ENCODE measurements at places on chromosomes 6 and 20.
A peak's percentile ranks its signal among the peaks of the same experiment; 100 is the strongest.

GRCh38 chr20:57548177-57549058 is 12.5 kb upstream of the PCK1 start:
- DNase-seq: no peak

DNA sequence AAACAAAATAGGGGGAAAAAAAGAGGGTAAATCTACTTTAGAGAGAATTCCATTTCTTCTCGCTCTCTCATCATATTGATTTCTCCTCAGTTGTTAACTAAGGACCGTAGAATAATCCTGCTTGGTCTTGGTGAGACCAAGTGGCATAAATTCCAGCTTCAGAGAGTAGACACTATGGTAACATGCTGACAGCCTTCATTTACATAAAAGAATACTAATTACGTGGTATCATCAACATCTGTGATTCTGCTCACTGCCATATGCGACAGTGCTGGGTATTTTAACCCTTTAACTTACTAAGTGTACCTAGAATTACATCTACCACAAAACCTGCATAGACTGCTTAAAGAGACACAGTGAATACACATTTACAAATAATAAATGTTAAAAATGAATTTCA is 27.1 kb downstream of the TOMM6 start:
- no peak for DNase-seq

- no peak for DNase-seq
Measured at GRCh38 chr6:55560290-55560885, 18.6 kb downstream of the HMGCLL1 start.

DNA sequence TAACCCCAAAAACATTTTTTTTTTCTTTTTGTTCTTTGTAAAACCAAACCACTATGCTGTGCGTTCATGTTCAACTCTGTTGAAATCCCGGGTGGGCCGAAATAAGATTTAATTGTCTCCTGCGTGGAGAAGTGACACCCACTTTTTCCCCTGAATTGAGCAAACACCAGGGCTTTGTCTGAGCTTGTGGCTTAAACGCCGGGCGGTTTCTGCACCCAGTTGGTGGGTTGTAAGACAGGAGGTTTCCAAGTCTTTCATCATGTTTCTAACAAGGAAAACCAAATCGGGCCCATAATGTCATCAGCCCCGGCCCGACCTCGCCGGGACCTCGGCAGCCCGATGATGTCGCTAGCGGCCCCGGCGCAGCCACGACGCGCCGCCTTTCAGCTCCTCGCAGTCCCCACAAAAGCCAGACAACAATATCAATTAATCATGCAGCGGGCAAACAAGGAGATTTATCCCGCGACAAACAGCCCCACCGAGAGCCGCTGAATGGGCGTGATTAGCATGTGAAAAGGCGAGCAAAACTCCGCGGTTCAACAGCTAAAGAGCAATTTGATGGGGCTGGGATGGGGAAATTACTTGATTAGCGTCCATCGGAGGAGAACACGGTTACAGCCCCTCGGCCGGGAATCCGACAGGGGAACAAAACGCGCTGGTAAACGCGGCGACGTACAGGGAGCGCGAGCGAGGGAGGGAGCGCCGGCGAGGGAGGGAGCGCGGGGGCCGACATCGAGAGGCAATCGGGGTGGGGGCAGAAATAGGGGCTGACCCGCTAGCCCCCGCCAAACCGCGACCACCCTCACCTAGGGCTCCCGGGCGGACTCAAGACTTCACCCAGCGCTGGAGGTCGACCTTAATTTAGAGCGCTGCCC is 5.3 kb downstream of the LINC00237 start:
- DNase-seq: no peak

GRCh38 chr20:61753316-61753942 is 312.3 kb downstream of the TAF4 start:
- DNase-seq: peak; percentile 40

- no peak for DNase-seq
Measured at GRCh38 chr20:32572271-32572968, 12.7 kb downstream of the NOL4L start.

GRCh38 chr20:4961746-4962145 is 39.6 kb downstream of the SLC23A2 start:
- DNase-seq: no peak

- DNase-seq: no peak
Measured at GRCh38 chr6:167000759-167001158, 1.6 kb downstream of the CEP43 start.

DNA sequence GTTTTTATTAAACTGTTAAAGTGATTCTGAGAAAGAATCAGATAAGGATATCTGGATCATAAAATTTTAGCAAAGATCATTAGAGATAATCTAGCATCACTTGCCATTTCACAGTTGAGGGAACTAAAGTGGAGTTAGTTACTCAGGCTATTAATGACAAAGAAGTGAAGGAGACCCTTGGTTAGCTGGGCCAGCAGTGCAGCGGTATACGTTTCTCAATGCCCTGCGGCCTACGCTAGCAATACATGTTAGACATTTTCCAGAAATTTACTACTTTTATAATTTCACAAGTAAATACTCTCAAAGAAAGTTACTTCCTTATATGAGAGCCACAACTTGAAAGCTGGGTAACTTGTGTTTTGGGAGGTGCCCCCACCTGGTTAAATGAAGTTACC is 28.5 kb downstream of the NEDD9 start:
- DNase-seq: no peak

GRCh38 chr6:165893431-165893830 is 230.4 kb upstream of the PDE10A start:
- DNase-seq: no peak

GRCh38 chr6:100344761-100345160 is 120.0 kb downstream of the SIM1 start:
- DNase-seq: no peak

DNA sequence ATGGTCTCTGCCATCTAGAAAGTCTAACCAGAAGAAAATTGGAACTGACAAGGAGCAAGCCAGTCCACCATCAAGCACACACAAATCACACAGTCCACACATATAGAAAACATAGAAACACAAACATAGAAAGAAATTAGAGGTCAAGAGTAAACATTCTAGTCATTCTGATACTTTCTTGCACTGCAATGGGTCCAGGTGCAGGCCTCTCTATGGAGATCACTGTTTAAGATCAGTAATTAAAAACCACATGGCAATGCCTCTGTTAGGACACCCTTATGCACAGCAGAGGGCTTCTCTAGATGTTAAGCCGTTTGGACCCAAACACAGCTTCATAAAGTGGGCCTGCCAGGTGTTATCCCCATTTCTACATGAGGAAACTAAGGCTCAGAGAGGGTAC is 42.8 kb upstream of the SLC22A23 start:
- DNase-seq: no peak

DNA sequence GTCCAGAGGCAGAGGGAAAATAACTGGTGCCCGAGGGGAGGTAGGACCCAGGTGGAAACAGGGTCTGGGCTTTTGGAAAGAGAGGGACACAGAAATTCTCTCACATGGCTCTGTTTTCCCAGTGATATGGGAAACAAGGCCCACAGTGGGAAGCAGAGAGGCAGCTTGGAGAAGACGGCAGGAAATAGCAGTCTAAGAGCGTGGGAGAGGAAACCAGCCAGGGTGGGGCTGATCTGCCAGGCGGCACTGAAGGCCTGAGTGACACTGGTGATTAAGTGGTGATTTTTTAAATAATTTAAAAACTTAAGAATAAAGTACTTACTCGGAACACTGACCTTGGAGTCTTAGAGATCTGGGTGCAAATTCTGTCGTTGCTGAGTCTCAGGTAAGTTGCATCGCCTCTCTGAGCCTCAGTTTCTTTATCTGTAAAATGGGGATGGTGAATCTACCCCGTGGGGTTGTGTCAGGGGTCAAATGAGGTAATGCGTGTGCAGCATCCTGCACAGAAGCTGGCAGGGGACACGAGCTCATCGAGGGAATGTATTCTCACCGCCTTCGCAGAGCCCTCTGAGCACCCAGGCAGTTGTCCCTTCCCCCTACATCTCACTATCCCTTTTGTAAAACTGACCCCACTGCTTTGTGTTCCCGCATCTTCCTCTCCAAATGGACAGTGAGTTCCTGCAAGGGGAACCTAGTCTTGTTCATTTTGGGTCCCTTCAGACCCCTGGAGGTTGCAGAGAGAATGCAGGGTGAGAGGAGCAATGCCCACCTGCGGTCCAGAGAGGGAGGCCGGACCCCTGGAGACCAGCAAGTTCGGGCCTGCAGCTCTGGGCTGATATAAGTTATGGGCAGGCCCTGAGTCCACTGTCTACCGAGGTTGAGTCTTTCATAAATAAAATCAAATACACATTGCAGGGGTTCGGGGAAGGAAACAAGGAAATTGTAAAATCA is 228.6 kb upstream of the PMEPA1 start:
- no peak for DNase-seq

DNA sequence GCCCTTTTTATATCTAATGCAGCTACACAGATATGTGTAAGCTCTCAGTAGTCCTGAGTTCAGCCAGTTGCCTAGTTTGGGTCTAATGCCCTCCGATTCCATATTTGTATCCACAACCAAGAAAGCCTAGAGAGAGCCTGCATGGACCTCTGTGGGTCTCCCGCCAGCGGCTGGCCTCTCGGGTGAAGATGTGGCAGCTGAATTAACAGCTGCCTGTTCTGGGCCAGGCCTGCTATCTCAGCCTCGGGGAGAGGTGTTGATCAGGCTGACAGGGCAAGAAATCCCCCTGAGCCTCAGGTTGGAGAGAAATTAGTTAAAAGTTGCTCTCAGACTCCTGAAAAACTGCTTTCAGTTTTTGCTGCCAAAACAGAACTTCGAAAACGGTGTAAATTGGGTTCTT is 19.8 kb downstream of the PTK7 start:
- DNase-seq: no peak

GRCh38 chr20:32496811-32497533 is 88.2 kb downstream of the NOL4L start:
- DNase-seq: no peak

DNA sequence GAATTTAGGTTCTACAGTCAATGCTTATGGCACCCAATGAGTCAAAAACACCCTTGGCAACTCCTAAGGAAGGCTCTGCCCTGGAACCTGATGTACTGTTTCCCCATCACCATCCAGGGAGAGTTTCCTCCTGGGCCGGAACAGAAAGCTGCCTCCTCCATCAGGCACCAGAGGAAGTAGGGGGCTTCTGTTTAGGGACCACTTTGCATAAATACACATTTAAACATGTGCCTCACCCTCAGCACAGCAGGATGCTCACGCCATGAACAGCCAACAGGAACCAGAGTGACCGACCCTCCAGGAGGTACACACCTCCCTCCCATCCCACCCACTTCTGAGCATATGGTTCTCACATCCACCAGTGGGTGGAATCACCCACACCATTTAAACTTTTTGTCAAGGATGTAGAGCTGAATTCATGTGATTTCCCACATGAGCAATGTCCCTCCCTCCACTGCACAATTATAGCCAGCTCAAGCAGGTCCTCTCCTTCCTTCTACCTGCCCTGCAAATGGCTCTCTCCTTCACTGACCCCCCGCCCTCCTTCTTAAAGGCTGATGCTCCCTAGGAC is 14.8 kb downstream of the DDRGK1 start:
- no peak for DNase-seq

- DNase-seq: no peak
Measured at GRCh38 chr6:136174510-136174909, 75.6 kb downstream of the MTFR2 start.

DNA sequence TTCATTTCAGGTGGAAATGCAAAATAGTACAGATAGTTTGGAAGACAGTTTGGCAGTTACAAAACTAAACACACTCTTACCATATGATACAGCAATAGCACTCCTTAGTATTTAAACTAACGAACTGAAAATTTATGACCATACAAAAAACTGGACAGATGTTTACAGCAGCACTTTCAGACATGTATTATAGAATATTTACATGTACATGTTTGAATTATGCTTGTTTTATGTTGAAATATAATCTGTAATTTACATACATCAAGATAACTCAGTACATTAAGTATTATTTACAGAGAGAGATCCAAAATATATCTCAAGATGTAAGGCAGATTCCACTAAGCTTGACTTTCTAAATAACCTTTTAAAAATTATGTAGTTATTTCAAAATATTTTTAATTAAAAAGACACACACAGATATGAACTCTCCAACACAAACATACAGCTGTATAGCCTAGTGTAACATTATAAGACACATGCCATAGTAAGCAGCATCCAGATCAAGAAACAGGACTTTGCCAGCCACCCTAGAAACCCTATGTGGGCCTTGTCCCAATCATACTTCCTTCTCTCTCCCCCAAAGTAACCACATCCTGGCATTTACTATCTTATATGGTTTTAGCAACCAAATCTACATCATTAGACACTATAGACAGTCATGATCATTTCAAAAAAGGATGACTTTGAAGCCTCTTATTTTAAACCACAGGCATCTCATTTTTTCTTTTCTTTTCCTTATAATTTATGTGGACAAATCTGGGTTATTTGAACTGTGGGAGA is 82.2 kb downstream of the MAN1A1 start:
- DNase-seq: no peak

DNA sequence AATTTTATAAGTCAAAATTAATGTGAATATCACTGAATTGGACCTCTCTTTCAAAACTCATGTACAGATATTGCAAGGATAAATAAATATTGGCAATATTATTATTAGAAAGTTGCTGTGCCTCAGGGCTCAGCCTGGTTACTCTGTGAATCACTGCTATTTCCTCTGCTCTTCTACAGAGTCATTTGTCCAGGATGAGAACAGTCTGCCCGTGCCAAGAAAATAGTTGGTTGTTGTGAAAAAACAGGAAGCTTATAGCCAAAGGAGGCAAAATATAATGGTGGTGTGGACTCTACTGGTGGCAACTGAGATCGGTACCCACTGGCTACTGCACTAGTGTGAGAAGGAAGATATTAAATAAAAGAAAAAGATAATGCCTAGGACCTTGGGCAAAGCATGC is 93.6 kb downstream of the RIMS1 start:
- no peak for DNase-seq

GRCh38 chr20:53931597-53931996 is 138.8 kb downstream of the BCAS1 start:
- no peak for DNase-seq

DNA sequence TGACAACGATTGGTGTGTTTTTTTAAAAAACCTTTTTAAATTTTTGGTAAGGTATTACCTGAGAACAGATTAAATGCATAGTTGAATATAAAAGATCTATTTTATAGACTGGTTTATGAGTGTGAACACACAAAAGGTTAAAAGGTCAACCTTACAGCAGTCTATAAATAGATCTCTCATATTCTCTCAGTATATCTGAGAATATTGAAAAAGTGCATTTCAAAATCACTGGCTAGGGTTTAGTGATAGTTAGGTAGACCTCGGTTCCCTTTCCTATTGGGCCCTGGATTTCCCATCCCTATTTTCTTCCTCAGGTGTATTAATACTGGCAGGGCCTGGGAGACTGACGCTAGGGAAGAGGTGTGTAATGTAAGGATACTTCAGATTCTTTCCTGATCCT is 723 bp upstream of the ZNF451 start:
- no peak for DNase-seq

DNA sequence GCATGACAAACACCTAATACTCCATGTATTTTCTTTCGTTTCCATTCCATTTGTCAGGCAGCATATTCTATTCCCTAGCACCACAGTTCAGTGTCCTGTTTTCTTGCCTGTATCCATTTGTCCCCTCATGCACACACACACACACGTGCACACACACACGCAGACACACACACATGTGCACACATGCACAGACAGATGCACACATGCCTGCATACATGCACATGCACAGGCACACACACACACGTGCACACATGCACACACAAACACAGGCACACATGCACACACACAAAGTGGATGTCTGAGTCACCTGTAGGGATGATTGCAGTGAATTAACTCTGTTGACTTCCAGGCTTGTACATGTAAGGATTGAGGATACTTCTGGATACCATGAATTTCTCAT is 226.7 kb upstream of the SYNDIG1 start:
- DNase-seq: no peak
